WTC11 (cell line): ENCODE measurements at places on chromosomes 4 and X. TPM values are rescaled to one million over a fixed set of nuclear protein-coding genes. Genes with fewer than 3 reads are reported as not detected.

Gene ETDB
- not detected in 3 replicates for total RNA-seq

Gene HPGDS
- not detected in 3 replicates for total RNA-seq

Gene NUDT11
- 24.3 to 27.8 TPM (median 25.1 TPM) in 3 replicates for total RNA-seq

Gene MUC7
- total RNA-seq, result not detected in 3 replicates

Gene CXorf38
- 10.0 to 10.4 TPM (median 10.0 TPM) in 3 replicates for total RNA-seq

Gene SEC24D
- total RNA-seq, result 44.2 to 63.1 TPM (median 50.6 TPM) in 3 replicates

Gene PPARGC1A
- total RNA-seq, result 1.9 to 2.9 TPM (median 2.0 TPM) in 3 replicates

Gene C4orf51
- total RNA-seq, result 7.8 to 15.4 TPM (median 8.6 TPM) in 3 replicates

Gene MAGEC2
- 0.09 TPM in 2 of 3 replicates, not detected in the other for total RNA-seq

Gene PNMA5
- 0.13 to 0.27 TPM (median 0.25 TPM) in 3 replicates for total RNA-seq

Gene PHEX
- 0.02 to 0.04 TPM (median 0.02 TPM) in 3 replicates for total RNA-seq

Gene TSC22D3
- total RNA-seq, result 14.5 to 15.9 TPM (median 15.7 TPM) in 3 replicates

Gene HEPH
- total RNA-seq, result 31.7 to 51.0 TPM (median 49.8 TPM) in 3 replicates

Gene MAGEB1
- 0.09 to 0.22 TPM in 2 of 3 replicates, not detected in the other for total RNA-seq

Gene GAGE1
- 1.2 TPM in 1 of 3 replicates, not detected in the others for total RNA-seq

Gene CTAG1A
- total RNA-seq, result not detected in 3 replicates

Gene CCSER1
- 0.71 to 1.1 TPM (median 0.87 TPM) in 3 replicates for total RNA-seq

Gene RBM47
- total RNA-seq, result 89.0 to 97.9 TPM (median 92.5 TPM) in 3 replicates
